ENCODE measurements at places on chromosomes 4 and X.

- no peak for DNase-seq
Observed at GRCh38 chr4:53529025-53529424, 62.3 kb downstream of the LNX1 start.

DNA sequence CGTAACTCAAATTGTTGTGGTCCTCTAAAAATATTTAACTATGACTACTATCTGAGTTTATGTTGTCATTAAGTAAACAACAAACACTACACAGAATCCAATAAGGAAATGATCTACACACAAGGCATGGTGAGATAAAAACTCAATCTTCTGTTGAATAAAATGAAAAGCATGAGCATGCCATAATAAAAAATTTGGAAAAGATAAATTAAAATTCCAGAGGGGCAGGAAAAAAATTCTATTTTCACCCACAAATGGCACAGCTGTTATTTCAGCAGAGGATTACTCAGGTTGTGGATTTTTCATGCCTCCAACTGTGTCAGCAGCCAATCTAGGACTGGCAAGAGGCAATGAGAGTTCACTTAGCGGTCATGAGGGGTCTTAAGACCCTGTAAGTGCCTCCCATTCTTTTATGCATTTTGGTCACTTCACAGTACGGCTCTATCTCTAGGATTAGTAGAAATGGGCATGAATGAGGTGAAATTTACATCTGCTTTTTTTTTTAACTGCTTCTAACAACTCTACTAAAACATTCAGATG is 639.8 kb upstream of the DIPK2B start:
- no peak for DNase-seq

DNA sequence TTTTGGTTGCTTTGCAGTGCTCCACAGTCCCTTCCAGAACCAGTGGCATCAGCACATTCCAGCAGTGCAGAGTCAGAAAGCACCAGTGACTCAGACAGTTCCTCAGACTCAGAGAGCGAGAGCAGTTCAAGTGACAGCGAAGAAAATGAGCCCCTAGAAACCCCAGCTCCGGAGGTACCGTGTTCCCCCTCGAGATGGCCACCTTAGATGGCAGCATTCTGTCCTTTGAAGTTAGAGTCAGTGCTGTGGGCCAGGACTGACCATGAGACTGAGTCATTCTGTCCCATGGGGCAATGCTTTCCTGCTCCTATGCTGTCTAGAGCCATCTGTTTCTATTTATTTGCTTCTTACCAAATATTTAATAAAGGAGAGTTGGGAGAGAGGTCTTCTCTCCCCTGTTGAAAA is 112.3 kb downstream of the KLHL8 start:
- DNase-seq = no peak

DNA sequence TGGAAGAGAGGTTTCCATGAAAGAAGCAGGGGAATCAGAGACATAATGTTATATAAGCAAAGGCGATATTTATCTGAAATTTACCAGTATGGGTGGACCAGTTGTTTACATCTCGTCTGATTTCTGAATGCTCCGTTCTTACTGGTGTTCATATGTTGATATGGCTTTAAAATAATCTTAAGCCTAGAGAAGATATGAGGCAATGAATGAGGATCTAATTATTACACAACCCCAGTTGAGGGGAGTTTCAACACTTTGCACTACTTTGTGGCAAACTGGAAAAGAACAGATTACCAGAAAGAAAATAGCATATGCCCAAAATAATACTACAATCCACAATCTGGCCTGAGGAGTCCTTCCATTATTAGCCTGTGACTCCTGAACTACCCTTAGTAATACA is 263.3 kb upstream of the MAGEB2 start:
- no peak for DNase-seq

DNA sequence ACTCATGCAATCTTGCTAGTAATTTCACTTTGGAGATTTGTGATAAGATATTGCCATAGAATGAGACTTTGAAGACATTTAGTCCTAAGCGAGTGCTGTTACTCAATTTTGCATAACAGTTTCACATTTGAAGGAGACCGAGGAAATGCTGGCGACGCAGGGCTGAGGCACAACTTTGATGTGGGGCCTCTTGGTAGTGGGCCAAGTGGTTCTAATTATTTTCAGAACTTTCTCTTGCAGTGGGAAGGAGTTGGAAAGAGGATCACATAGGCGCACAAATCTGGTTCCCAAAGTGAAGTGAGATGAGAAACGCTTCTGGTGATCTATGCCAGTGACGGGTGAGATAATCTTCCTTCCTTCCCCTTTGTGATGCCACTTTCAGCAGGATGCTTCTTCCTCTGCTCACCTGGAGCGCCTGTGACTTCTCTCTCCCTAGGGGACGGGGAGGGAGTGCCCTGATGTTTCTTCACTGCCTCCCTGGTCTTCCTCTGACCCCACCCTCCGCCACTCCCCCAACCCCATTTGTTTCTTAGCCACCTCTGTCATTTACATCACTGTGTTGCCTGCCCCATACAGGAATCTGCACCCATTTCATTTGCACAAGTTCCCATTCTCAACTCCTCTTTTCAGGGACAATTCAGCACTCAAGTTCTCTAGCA is 138.9 kb upstream of the MID1 start:
- no peak for DNase-seq

- no peak for DNase-seq
Observed at GRCh38 chr4:126777649-126778048, 855.1 kb upstream of the INTU start.

DNA sequence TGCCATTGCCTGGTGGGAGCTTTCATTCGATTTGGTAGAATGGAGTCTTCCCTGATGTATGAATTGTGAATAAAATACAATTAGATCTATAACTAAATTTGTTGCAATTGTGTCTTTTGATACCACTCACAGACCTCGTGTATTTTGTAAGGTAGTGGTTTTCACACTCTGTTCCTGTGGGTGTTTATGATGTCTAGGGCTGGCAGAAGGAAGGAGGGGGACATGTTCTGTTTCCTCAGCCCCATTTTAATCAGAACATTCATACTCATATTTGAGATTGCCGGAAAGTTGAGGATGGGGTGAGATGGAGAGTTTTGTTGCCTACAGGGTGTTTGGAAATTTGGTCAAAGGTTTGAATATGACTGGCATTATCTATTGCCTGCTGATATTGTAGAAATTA is 42.9 kb downstream of the PTTG2 start:
- no peak for DNase-seq

DNA sequence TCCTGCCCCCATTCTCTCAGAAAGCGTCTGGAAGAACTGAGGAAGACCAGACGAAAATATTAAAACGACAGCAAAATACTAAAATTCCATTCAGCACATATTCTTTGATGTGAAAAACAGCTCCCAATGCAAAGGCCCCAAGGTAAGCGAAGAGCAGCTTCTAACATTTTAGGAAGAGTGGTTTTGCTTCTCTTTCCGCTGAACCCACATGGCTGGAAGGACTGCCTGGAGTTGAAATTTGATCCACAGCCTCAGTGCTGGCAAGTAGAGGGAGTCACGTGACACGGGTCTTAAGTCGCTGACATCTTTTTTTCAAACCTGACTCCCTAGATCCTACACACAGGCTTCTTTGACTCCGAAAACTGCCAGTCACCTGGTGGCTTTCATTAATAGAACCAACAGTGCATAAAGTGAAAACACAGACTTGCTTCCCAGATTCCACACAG is at the start of gene FAM13A:
Gene FAM13A, minus strand, starts transcription at position 233 of the 446 bp plus-strand sequence. Its CDS starts 221 bp downstream, at position 12.
- no peak for DNase-seq

DNA sequence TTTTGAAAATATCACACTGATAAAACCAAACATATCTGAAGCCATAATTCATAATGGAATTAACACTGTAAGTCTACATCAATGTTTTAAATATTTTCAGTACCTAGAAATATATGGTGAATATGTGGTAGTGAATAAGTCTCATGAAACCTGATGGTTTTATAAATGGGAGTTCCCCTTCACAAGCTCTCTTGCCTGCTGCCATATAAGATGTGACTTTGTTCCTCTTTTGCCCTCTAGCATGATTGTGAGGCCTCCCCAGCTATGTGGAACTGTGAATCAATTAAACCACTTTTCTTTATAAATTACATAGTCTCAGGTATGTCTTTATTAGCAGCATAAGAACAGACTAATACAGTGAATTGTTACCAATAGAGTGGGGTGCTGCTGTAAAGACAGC is 536.8 kb upstream of the GALNT7 start:
- DNase-seq = no peak

DNA sequence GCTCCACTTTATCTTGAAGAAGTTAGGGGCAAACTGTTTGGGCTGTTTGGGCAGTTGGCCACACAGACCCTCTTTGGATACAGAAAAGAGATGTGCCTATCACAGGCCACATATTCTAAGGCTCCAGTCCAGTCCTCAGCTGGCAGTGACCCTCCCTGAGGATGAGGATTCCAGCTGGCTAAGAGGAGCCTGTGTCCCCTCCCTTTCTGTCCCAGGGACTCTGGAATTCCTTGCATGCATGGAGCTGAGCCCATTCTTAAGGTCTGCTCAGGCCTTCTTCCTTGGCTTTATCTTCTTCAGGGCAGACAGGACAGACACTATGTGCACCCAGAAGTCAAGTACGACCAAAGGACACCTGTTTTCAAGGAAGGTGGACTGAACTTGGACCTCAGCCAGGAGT is 23.8 kb upstream of the GK2 start:
- DNase-seq = no peak

- no peak for DNase-seq
Observed at GRCh38 chr4:88070031-88070430, 62.6 kb downstream of the PKD2 start.

GRCh38 chr4:168551945-168552695 is 55.3 kb downstream of the PALLD start:
- DNase-seq = no peak

DNA sequence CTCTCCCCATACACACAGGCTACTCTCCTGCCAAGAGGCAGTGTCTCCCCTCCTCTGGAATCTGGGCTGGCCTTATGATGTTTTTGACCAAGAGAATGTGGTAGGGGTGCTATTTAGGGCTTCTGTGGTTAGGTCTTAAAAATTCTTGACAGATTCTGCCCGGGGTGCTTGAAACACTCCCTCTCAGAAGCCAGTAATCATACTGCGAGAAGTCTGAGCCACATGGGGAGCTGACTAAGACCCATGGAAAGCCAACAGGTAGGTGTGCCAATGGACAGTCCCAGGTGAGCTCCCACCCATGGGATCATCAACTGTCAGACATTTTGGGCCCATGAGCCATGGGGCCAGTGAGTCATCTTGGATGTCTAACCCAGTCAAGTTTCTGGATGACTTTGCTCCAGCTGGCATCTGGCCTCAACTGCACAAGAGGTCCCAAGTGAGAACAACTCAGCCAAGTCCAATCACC is 315.7 kb downstream of the FBXW7 start:
- DNase-seq = no peak

DNA sequence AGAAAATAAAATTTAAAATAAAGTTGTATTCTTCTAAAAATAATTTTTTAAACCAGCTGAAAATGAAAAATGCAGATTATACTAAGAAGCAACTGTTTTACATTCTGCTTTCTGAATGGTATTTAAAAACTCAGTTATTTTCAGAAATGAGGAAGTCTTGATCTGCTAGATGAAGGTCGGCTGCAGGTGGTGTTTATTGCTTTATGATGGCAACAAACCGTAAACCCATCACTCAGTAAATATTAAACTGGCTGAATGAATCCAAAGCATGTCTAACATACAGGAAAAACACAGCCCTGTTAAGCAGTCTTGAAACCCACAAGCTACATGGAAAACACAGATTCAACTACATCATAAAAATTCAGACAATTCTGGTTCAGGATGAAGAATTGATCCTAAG is 29.3 kb downstream of the DYNLT3 start:
- no peak for DNase-seq

GRCh38 chr4:66204534-66205247 is 534.4 kb upstream of the EPHA5 start:
- no peak for DNase-seq

GRCh38 chr4:82044141-82044993 is 329.4 kb downstream of the HNRNPD start:
- DNase-seq = no peak

- no peak for DNase-seq
Observed at GRCh38 chr4:10093801-10094552, 22.6 kb downstream of the WDR1 start.

DNA sequence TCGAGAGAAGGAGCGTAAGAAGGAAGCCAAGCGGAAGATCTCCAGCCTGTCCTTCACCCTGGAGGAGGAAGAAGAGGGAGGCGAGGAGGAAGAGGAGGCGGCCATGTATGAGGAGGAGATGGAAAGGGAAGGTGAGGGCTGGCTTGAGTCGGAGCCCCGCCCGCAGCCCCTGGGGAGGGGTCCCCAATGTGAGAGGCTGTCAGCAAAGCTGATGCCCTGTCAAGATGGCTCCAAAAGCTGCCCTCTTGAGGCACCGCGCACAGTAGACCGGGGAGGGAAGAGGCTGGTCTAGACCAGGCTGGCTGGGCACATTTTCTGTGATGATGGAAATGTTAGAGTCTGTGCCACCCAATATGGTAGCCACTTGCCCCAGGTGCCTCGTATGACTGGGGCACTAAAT is 2.5 kb downstream of the FAM50A start:
- no peak for DNase-seq

DNA sequence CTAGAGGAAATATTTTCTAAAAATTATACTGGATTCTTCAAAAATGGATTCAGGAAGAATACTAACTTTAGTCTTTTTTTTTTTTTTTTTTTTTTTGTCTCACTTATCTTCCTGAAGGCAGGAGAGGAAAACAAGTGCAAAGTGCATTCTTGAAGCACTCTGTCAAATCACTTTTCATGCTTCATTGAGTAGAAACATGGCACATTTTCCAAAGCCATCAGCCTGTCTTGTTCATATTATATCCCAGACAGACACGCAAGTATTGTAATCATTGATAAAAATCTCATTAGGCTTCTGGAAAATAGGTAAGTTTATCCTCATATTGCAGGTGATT is 1.2 kb downstream of the BBS12 start:
- no peak for DNase-seq

DNA sequence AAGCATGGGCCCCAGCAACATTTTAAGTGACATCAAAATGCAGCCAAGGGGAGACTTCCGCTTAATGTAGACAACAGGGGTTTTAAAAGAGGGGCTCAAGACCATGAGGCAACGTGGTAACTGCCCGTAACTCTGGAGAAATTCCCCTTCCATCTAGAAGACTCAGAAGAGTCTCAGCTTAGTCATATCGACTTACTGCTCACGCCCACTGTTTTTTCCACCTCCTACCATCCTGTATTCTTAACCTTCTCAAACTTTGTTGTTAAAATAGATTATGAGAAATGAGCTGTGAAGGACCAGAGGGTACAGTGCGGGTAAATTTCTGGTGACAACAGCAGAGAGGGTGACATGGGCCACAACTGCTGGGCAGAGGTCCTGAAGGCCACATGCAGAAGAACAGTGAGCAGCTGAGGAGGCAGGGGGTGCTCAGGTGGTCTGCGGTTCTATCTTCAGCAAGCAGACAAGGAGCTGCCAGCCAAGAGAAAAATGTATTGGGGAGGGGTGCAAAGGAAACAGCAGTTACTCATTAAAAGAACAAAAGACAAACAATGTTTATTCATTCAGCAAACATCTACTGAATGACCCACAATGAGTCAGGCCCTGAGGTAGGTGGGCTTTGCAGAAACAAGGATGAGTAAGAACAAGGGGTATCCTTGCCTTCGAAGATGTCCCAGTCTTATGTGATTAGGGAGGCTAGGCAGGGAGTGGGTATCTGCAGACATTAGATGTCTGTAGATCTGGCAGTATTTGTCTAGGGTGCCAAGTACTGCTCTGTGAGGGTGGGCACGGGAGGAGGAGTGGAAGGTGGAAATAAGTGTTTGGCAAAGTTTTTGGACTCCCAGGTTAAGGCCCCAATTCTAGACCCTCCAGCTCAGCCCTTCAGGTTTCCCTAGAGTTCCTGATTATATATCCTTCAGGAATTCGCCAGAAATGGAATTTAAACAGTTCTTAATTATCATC is 175.3 kb downstream of the TSPAN5 start:
- DNase-seq = no peak

- no peak for DNase-seq
Observed at GRCh38 chr4:25112366-25112994, 47.8 kb downstream of the SEPSECS start.

GRCh38 chr4:26361297-26361696 is 40.5 kb downstream of the RBPJ start:
- no peak for DNase-seq
